PC-9 (cell line): ENCODE measurements at places on chromosomes 13 and 19.

DNA sequence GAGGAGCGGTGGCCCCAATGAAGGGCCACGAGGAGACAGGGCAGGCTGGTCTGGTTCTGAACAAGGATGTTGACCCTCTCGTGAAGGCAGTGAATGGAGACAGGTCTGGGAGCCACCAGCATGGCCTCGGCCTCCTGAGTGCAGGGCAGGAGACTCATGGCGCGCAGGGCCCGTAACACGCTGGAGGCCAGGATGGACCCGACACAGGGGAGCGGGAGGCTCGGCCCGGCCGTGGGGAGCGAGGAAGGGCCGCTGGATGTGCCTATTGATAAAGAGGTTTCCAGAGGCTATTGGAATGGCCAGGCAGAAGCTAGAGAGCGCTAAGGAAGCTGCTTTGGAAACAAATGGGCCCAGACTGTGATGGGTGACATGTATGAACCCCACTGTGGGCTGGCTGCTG is 132.5 kb downstream of the STK24 start:
- no peak overlapping the region for H3K4me3 ChIP-seq
- no peak for DNase-seq
- H3K27me3 ChIP-seq = no peaks in the 10 kb centered on the region

GRCh38 chr13:51590231-51590970 is 6.1 kb downstream of the WDFY2 start:
- H3K27ac ChIP-seq = peak overlapping the region; percentile 64
- peaks cover 58% of the 10 kb centered on the region for H3K4me1 ChIP-seq
- DNase-seq = no peak
- peak overlapping the region; percentile 41; the same call in 1 of the 2 replicates for H3K4me3 ChIP-seq
- no peaks in the 10 kb centered on the region for H3K27me3 ChIP-seq

DNA sequence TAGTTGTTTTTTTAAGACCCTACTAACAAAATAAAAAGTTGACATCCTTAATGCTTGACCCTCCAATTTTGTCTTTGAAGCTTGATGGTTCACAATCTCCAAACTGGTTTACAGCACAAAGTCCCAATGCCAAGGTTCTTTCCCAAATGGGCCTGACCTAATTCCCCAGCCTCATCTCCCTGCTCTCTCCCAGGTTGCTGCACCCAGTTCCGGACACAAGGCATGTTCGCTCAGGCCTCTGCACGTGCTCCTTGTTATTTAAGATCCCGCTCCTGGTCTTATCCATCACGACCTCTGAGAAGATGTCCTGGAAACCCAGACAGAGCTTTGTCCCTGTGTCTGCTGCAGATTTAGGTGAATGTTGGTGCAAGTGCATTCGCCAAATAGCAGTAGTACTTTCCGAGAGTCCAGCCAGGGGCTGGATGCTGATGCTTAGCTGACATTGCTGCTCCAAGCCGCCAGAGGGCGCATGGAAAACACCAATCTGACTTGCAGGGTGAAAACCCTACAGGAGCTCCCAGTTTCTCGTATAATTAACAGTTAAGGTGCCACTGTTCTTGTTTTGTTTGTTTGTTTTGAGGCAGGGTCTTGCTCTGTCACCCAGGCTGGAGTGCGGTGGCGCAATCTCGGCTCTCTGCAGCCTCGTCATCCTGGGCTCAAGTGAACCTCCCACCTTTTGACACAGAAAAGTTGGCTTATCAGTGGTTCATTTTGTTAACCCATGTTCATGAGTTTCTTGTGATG is 18.5 kb downstream of the LYPD3 start:
- H3K4me1 ChIP-seq = peaks cover 6% of the 10 kb centered on the region; the same call in 1 of the 2 replicates
- DNase-seq = peak; percentile 71
- no peaks in the 10 kb centered on the region for H3K27me3 ChIP-seq

DNA sequence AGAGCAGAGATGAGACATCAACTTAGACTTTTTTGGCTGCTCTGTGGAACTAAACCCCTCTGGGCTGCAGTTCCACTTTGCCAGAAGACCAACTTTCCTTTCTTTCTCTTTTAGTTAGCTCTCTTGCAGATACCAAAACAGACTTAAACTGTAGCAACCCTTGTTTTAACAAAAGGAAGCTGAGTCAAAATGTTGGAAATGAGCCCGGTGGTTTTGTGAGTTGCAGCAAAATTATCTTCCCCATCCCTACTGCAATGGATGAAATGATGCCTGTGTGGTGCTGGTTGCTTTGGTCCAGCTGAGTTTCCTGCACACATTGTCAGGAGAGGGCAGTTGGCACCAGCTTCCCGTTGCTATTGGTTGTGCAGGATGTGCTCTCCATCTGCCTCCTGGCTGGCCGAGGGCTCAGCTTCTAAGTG is 115.3 kb downstream of the LRCH1 start:
- no peaks in the 10 kb centered on the region for H3K4me1 ChIP-seq
- H3K36me3 ChIP-seq = no peaks in the 10 kb centered on the region
- no peak for DNase-seq
- no peak overlapping the region for H3K27ac ChIP-seq

- H3K36me3 ChIP-seq = no peaks in the 10 kb centered on the region
- H3K4me1 ChIP-seq = no peaks in the 10 kb centered on the region
- no peaks in the 10 kb centered on the region for H3K27me3 ChIP-seq
- no peak overlapping the region for H3K4me3 ChIP-seq
- DNase-seq = no peak
Measured at GRCh38 chr13:64428196-64428595, 2801.9 kb downstream of the PCDH9 start.

DNA sequence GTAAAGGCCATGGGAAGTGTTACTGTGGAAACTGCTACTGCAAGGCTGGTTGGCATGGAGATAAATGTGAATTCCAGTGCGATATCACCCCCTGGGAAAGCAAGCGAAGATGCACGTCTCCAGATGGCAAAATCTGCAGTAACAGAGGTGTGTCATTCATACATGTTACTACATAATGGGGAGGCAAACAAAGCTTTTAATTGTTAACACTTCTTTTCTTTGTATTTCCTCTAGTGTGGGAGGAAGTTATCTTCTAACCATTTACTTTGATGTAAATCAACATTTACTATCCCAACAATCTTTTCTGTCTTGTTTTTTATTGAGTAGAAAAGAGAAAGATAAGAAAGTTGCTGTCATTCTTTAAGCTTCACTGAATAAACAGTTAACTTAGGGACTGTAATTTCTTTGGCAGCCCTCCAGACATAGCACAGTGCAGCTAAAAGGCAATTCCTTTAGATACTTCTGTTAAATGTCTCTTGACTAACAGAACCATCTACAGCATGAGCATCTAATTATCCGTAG is 126.9 kb downstream of the ITGBL1 start:
- H3K36me3 ChIP-seq = peaks cover 13% of the 10 kb centered on the region; the same call in 1 of the 2 replicates
- no peak overlapping the region for H3K4me3 ChIP-seq
- no peak for DNase-seq
- peaks cover 24% of the 10 kb centered on the region for H3K4me1 ChIP-seq
- H3K27ac ChIP-seq = no peak overlapping the region

- no peaks in the 10 kb centered on the region for H3K36me3 ChIP-seq
- H3K4me1 ChIP-seq = peaks cover 6% of the 10 kb centered on the region
- no peak for DNase-seq
- H3K27me3 ChIP-seq = no peaks in the 10 kb centered on the region
Measured at GRCh38 chr13:77338961-77339401, 12.1 kb upstream of the MYCBP2 start.

DNA sequence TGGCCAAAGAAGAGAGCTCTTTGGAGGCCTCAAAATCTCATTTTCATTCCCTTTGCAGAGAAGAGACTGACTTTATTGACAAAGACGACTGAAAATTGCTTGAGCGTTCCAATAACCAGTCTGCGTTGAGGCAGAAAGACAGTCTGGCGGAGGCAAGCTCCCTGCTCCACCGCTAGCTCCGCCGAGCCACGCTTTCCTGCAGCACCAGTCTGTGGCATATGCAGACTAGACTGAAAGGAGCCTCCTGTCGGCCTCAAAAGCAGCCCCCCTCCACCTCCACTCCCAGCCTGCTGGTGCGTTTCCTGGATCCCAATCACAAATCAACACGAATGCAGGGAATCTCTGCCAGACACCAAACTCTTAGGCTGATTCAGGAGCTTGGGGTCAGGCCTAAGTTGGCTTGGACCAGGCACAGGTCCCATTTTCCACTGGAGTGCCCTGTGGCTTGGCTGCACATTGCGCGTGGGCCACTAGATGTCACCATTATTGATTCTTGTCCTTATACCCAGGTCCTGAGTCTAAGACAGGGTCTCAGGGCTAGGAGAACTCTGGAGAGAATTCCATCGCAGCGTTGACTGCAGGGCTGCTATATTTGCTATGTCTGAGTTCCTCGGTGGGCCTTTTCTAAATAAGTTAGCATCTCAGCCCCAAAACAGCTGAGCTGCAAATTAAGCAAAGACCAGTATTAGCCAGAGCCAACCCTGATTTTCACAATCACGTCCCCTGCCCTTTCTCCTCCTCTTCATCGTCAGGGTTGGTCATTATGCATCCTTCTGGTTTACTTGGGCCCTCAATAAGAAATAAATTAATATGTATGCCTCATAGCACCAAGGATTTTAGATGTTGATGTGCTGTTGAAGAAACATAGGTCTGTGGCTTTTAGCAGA is 5.2 kb upstream of the ZNF507 start:
- H3K4me1 ChIP-seq = peaks cover 18% of the 10 kb centered on the region
- no peaks in the 10 kb centered on the region for H3K27me3 ChIP-seq
- no peak overlapping the region for H3K4me3 ChIP-seq

DNA sequence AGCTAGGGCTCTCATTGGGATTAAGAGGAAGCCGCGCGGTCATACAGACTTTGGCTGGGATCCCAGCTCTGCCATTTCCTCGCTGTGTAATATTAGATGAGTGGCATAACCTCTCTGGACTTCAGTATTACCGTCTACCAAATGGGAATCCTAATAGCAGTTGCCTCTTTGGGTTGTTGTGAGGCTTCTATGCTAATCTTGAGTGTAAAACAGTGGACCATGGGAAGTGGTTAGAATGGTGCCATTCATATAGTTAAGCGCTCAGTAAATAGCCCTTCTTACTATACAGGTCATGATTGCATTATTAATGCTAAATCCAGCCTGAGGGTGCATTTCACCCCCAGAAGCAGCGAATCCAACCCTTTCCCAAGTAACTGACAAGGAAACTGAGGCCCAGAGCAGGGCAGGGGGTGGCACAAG is 566 bp upstream of the OPA3 start:
- H3K4me3 ChIP-seq = peak overlapping the region; percentile 87
- peak overlapping the region; percentile 72 for H3K27ac ChIP-seq
- H3K36me3 ChIP-seq = 0 out of 2 replicates have a peak, but pooled peaks cover 5% of the 10 kb centered on the region
- no peaks in the 10 kb centered on the region for H3K27me3 ChIP-seq
- DNase-seq = no peak

GRCh38 chr13:45500492-45501174 is 35.9 kb downstream of the COG3 start:
- DNase-seq = peak; percentile 14
- H3K4me1 ChIP-seq = peaks cover 33% of the 10 kb centered on the region
- H3K36me3 ChIP-seq = peaks cover 64% of the 10 kb centered on the region
- H3K27me3 ChIP-seq = no peaks in the 10 kb centered on the region
- peak overlapping the region; percentile 16; the same call in 1 of the 2 replicates for H3K4me3 ChIP-seq
- H3K27ac ChIP-seq = peak overlapping the region; percentile 87

- no peaks in the 10 kb centered on the region for H3K27me3 ChIP-seq
- H3K4me1 ChIP-seq = peaks cover 31% of the 10 kb centered on the region
- no peak overlapping the region for H3K4me3 ChIP-seq
- DNase-seq = no peak
- peaks cover 21% of the 10 kb centered on the region; the same call in 1 of the 2 replicates for H3K36me3 ChIP-seq
- H3K27ac ChIP-seq = peak overlapping the region; percentile 91
Measured at GRCh38 chr19:44627631-44628030, 14.3 kb downstream of the IGSF23 start.

- DNase-seq = no peak
- no peak overlapping the region for H3K27ac ChIP-seq
- no peaks in the 10 kb centered on the region for H3K4me1 ChIP-seq
- peaks cover 99% of the 10 kb centered on the region for H3K27me3 ChIP-seq
Measured at GRCh38 chr13:25943658-25944057, 108.2 kb downstream of the SHISA2 start.

DNA sequence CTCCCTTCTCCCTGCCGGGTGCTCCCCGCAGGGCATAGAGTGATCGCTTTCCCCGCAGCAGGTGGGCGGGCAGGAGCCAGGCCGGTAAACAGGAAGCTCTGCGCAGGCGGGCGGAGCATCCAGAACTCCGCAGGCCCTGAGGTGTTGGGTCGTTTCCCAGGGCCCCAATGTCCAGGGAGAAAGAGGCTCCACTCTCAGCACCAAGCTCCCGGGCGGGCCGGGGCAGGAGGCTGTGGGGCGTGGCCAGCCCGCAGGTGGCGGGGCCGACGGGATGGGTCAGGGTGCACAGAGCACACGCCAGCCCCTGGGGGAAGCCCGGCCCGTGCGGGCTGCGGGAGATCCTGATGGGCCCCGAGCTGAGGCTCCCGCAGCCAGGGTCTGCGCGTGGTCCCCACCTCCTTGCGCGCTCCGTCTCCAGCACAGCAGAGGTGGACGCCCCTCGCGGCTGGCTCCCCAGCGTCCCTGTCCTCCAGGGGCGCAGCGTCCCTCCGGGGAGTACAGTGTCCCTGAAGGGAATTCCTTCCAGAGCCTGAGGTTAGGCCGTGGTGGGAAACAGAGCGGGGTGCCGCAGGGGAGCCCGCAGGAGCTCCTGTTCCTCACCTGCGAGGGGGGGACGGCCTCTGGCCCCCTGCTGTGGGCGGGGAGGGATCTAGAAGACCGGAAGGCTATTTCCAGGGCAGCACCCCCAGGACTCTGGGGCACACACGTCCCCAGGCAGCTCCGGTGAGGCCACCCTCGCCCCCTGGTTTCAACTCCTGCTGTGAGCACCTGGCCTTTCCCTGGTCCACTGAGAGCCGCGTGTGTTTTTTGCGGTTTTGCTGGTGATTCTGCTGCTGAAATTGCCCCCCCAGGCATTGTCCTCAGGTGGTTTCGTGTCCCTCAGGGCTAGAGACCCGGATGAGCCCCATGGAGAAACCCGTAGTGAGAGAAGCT is 12.2 kb downstream of the PIP5K1C start:
- H3K27ac ChIP-seq = no peak overlapping the region
- no peak for DNase-seq

DNA sequence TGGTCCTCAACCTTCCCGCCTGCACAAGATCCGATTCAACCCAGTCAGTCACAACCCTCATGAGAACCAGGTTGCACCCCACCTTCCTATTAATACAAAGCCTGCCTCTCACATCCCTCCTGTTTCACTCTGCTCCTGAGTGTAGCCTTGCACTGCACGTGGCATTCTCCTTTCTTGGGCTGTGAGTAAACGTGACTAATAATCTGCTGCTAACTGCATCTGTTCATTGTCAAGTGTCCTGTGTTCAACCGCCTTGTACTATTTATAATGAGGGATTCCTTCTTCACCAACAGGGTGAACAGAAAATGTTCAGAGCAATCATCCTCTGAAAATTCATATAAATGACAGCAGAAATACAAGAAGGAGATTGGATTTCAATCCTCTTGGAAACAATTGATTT is 1608.2 kb downstream of the SLITRK5 start:
- no peak overlapping the region for H3K27ac ChIP-seq
- H3K4me1 ChIP-seq = no peaks in the 10 kb centered on the region
- DNase-seq = no peak
- no peaks in the 10 kb centered on the region for H3K27me3 ChIP-seq
